ENCODE measurements at places on chromosomes 2 and 18.

GRCh38 chr2:238097988-238098871, 1.9 kb upstream of the ESPNL start:
- DNase-seq: peak; percentile 94

DNA sequence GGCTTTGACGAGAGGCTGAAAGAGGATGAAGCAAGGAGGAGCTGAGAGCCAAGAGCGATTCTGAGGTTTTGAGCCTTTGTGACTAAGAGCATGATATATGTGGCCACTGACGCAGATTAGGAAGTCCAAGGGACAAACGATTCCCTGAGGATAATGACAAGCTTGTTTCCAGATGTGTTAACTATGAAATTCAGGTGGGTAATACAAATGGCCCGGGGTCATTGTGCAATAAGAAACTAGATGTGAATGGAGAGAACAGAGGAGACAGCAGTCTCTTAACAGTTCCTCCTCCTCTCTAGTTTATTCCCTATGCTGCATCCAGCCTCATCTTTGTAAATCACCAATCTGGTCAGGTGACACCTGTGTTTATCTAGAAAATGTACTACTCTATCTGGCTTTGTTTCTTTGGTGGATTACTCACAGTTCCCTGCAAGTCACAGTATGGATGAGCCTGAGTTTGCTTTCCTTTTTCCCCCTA, 84.2 kb downstream of the SOCS6 start:
- no peak for DNase-seq

- no peak for DNase-seq
Measured at GRCh38 chr18:13973061-13973575, 57.8 kb upstream of the MC2R start.

DNA sequence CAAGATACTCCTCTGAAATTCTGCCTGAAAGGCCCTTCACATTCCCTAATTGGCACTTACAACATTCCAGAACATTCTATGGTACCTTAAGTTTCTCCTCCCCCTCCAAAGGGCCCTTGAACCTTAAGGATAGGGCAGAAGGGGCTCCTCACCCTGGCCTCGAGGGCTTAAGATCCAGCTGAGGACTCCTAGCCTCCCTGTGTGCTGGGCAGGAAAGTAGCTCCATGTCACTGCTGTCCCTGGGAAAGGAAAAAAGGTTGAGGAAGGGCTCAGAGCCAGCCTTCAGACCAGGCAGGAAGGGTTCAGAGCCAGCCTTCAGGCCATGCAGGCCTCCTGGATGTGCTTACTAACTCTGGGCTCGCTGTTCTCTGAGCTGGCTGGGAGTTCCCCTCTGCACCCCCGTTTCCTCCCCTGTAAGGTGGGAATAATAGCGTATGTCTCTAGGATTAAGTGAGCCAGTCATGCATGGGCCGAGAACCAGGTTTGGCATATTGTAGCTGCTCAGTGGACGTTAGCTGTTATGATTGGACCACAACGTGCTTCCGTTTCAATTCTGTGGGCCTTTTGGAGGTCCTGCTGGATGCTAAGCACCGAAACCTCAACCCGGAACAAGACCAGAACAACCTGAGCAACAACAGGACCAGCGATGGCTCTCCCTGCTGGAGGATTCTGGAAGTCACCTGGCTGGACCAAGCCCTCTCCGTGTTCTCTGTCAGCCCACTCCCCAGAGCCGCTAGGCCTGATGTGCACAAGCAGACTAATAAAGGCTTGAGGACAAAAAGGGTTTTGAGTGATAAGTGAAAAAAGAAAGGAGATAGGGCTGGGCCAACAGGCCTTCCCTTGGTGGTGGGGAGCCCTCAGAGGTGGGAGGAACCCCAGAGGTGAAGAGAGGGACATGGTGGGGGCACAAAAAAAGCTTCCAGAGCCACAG, 1.0 kb upstream of the B3GNT7 start:
- DNase-seq: no peak

DNA sequence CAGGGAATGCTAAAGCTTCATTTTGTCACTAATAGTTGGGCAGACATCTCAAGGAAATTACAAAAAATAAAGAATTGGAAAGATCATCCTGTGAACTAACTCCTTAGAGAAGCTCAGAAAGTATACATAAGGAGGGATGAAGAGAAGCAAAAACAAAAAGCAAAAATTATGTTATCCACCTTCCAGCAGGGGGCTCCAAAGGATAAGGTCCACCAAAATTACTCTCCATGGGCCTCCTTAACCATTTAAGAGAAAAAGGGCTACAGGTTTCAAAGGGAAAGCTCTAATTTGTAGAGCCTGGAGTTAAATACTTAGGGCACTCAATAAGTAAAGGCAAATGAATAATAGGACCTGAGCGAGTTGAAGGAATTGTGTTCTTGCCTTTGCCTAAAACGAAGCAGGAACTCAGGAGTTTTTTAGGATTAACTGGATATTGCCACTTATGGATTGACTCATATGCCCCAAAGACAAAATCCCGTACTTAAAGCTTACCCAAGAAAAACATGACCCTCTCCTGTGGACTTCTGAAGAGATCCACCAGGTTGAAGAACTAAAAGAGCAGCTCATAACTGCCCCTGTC, 1167.9 kb downstream of the DSC3 start:
- DNase-seq: no peak

DNA sequence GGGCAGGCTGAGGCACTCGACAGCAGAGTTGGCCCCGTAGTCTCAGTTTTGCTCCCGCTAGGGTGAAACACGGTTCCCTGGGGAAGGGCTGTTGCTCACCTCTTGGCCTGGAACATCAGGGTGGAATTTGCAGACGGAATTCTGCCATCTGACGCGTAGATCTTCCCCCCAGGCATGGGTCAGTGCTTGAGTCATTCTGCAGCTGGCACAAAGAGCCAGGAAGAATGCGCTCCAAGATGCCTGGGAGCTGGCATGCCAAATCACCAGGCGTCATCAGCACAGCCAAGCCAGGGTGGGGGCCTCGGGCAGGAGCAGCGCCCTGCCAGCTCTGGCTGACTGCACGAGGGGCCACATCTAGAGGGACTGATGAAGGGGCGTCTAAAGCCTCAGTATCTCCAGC, 42.7 kb downstream of the ODC1 start:
- DNase-seq: no peak
